A549 treated with CORT108297 at 1 μM for 4 hours (cell line): ENCODE measurements at places on chromosomes 7 and 10. TPM values are rescaled to one million over a fixed set of nuclear protein-coding genes. Genes with fewer than 3 reads are reported as not detected.

EIF5AL1 gene
- 2.2 to 3.2 TPM (median 2.4 TPM) in 5 replicates for total RNA-seq

BCCIP gene
- total RNA-seq: 108 to 147 TPM (median 109 TPM) in 5 replicates

FAM20C gene
- 29.0 to 46.3 TPM (median 41.5 TPM) in 5 replicates for total RNA-seq

SLC26A4 gene
- total RNA-seq: 0.02 to 0.13 TPM (median 0.05 TPM) in 5 replicates

THAP5 gene
- 12.5 to 21.6 TPM (median 14.9 TPM) in 5 replicates for total RNA-seq

CYP2E1 gene
- 0.14 to 0.39 TPM (median 0.25 TPM) in 5 replicates for total RNA-seq

TAS2R41 gene
- not detected in 5 replicates for total RNA-seq

SUGCT gene
- total RNA-seq: 0.56 to 1.6 TPM (median 0.95 TPM) in 5 replicates

AQP1 gene
- 0.36 to 0.55 TPM (median 0.42 TPM) in 5 replicates for total RNA-seq

NEUROD6 gene
- total RNA-seq: not detected in 5 replicates

RPEL1 gene
- 0.05 to 0.08 TPM (median 0.07 TPM) in 4 of 5 replicates, not detected in the other for total RNA-seq

PNLIPRP2 gene
- 0.11 TPM in 1 of 5 replicates, not detected in the others for total RNA-seq

CDH23 gene
- total RNA-seq: 1.8 to 2.8 TPM (median 2.5 TPM) in 5 replicates

LRRTM3 gene
- not detected in 5 replicates for total RNA-seq

TMEM225B gene
- 0.78 to 1.5 TPM (median 1.3 TPM) in 5 replicates for total RNA-seq

NKX1-2 gene
- 0.02 to 0.10 TPM in 2 of 5 replicates, not detected in the others for total RNA-seq

ZNF467 gene
- 0.88 to 1.6 TPM (median 1.5 TPM) in 5 replicates for total RNA-seq

KIAA1549 gene
- 5.7 to 8.5 TPM (median 7.2 TPM) in 5 replicates for total RNA-seq

GHRHR gene
- total RNA-seq: not detected in 5 replicates

OR2A1 gene
- not detected in 5 replicates for total RNA-seq

SVIL gene
- total RNA-seq: 18.1 to 25.2 TPM (median 20.1 TPM) in 5 replicates

PKD1L1 gene
- 0.03 to 0.18 TPM (median 0.15 TPM) in 5 replicates for total RNA-seq

TMEM184A gene
- 10.0 to 15.2 TPM (median 14.8 TPM) in 5 replicates for total RNA-seq

TAF3 gene
- total RNA-seq: 7.0 to 9.0 TPM (median 7.8 TPM) in 5 replicates

ACBD7 gene
- 0.72 to 1.1 TPM (median 0.80 TPM) in 5 replicates for total RNA-seq

HOXA3 gene
- total RNA-seq: 6.1 to 10.2 TPM (median 9.8 TPM) in 5 replicates

RTKN2 gene
- total RNA-seq: 0.83 to 1.1 TPM (median 0.93 TPM) in 5 replicates

ADAM12 gene
- total RNA-seq: 3.2 to 5.7 TPM (median 4.3 TPM) in 5 replicates

DNAJB9 gene
- total RNA-seq: 9.3 to 11.7 TPM (median 10.9 TPM) in 5 replicates

ANK3 gene
- 0.18 to 0.54 TPM (median 0.42 TPM) in 5 replicates for total RNA-seq

LRIT1 gene
- total RNA-seq: not detected in 5 replicates

ZYX gene
- total RNA-seq: 158 to 195 TPM (median 189 TPM) in 5 replicates

GIMAP6 gene
- not detected in 5 replicates for total RNA-seq

WNT8B gene
- total RNA-seq: 0.03 to 0.07 TPM (median 0.04 TPM) in 3 of 5 replicates, not detected in the others
